Natural killer cell treated with Interleukin-12 subunit alpha and Interleukin-12 subunit beta and Interleukin-15 and Interleukin-18, amount 100 ng/mL, for 72 hours (primary cell): ENCODE measurements at places on chromosomes 11 and 22. TPM values are rescaled to one million over a fixed set of nuclear protein-coding genes. Genes with fewer than 3 reads are reported as not detected.

NOX4 gene
- total RNA-seq = not detected

GRAMD1B gene
- 104 TPM for total RNA-seq

OR8J1 gene
- total RNA-seq = not detected

DNA sequence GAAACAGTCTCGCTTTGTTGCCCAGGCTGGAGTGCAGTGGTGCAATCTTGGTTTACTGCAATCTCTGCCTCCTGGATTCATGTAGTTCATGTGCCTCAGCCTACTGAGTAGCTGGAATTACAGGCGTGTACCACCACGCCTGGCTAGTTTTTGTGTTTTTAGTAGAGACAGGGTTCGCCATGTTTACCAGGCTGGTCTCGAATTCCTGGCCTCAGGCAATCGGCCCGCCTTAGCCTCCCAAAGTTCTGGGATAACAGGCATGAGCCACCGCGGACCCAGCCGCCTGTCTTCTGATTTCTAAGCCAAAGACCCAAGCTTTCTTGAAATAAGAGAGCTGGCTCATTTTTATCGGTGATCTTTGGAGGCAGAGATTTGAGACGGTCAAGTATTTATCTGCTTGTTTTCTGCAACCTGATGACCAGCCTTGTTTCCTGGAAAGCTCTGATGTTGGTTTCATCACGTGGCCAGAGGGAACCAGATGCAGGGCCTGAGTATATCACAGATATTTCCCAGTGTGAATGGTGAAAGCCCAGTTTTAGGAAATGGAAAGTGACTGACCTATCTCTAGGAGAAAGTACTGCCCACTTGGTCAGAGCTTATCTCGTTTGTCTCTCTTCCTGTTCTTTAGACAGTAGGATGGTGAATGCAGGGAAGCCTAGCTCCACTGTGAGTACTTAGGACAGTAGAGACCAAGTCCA, 5.7 kb upstream of the SIDT2 start:
- DNase-seq = no peak
- no peaks in the 10 kb centered on the region for H3K27me3 ChIP-seq

GRCh38 chr11:111299101-111300026, 1.0 kb downstream of the POU2AF3 start:
- H3K27ac ChIP-seq = no peak overlapping the region
- no peaks in the 10 kb centered on the region for H3K4me1 ChIP-seq
- no peak for DNase-seq
- no peak overlapping the region for H3K4me3 ChIP-seq
- H3K27me3 ChIP-seq = peaks cover 28% of the 10 kb centered on the region

DNA sequence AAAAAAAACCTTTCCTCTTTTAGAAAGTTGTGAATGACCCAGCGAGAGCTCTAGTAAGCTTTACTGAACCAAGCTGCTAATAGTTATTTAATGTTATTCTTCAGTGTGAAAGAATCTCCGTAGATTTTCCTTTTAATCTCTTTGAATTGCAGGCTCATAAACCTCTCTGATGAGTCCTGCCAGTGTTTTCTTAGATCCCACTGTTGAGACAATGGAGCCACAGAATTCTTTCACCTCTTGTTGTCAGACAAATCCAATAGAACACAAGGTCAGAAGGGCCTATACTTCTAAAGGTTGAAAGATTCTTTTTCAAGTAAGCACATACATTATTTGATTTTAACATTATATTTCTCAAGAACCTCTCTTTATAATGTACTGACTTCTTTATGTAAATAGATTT, 52.2 kb downstream of the DNAJC24 start:
- no peak overlapping the region for H3K4me3 ChIP-seq
- H3K4me1 ChIP-seq = no peaks in the 10 kb centered on the region
- H3K27me3 ChIP-seq = no peaks in the 10 kb centered on the region

DNA sequence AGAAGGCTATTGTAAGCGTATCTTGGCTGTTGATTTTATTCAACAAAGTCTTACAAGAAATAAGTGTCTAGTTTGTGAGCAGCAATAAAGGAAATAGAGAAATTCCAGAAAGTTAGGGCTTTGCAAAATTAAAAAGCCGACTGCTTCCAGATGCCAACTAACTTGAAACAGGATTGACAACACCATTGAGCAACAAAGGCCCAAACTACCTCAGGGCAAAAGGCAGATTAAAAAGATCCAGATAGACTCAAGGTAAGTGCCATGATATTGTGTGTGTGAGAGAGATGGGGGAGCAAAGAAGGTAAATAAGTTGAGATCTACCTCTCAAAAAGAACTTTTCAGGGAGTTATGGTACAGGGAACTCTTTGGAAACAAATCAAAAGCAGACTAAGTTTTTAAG, 49.1 kb downstream of the PARVG start:
- H3K27me3 ChIP-seq = peaks cover 20% of the 10 kb centered on the region
- H3K4me1 ChIP-seq = no peaks in the 10 kb centered on the region
- no peak overlapping the region for H3K4me3 ChIP-seq
- no peak overlapping the region for H3K27ac ChIP-seq
- no peaks in the 10 kb centered on the region for H3K36me3 ChIP-seq

DNA sequence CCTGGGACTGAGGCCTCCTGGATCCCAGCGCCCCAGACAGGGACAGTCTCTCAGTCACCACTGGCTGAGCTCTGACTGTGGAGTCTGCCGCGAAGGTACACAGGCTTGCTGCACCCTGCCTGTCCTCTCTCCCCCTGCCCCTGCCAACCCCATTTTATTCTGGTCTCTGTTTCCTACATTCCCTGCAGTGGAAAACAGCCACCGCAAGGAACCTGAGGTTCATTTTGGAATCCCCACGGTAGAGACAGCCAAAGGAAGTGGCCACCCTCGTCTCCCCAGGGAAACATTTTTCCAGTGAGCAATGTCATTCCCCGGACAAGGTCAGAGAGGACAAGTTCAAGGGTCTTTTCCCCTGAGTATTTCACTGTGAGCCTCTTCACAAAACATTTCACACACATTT, 56.6 kb downstream of the FBXO7 start:
- no peaks in the 10 kb centered on the region for H3K27me3 ChIP-seq
- DNase-seq = no peak
- H3K4me3 ChIP-seq = no peak overlapping the region
- no peaks in the 10 kb centered on the region for H3K4me1 ChIP-seq
- H3K27ac ChIP-seq = no peak overlapping the region

DNA sequence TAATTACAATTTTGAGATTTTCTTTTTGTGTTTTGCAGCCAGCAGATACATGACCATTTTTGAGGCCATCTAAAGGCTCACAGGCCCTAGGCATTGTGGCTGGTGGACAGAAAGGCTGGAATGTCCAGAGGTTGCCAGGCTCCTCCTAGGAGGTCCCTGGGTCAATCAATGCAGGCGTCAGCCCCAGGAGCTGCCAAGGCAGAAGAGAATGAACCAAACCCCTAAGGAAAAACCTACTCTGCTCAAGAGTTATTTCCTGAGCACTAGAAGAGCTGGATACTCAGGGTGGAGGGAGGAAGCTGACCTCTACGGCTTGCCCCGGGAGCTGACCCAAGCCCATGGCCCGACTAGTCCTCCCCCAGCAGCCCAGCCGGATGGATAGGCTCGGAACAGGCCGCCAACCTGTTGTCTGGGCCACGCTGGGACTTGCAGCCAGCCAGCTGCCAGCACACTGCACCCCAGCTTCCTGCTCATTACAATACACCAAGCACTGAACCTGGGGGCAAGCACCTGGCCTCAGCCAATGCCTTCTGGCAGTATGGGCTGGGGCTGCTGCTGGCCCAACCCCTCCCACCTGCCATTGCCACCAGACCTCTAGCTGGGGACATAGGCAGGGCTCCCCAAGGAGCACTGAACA, 5.7 kb upstream of the SCGB1A1 start:
- no peak overlapping the region for H3K4me3 ChIP-seq
- DNase-seq = peak; percentile 44
- H3K27ac ChIP-seq = no peak overlapping the region
- H3K27me3 ChIP-seq = no peaks in the 10 kb centered on the region

- peaks cover 7% of the 10 kb centered on the region for H3K27me3 ChIP-seq
- no peak overlapping the region for H3K4me3 ChIP-seq
- no peaks in the 10 kb centered on the region for H3K36me3 ChIP-seq
- no peaks in the 10 kb centered on the region for H3K4me1 ChIP-seq
- no peak overlapping the region for H3K27ac ChIP-seq
- no peak for DNase-seq
Measured at GRCh38 chr11:36139767-36140166, 149.5 kb downstream of the COMMD9 start.

DNA sequence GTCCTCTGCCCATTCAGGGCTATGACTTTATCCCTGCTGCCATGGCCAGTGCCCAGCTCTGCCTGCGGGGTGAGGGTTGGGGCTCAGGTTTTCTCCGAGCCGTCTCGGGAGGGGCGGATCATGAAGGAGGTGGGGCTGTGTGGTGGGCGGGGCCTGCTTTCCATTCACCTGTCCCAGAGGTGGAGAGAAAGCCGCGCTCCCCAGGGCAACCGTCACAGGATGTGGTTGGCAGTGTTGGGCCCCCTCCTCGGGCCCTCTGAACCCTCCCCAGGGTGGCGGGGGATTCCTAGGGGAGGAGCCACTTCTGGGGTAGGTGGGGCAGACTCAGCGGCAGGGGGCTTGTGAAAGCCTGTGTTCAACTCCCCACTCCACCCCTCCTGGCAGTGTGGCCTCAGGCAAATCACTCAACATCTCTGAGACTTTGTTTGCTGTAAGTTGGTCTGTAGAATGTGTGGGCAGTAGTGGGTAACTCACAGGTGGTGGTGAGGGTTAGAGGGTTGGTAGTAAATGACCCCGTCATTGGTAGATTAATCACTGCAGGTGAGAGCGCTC, 50.3 kb downstream of the CD6 start:
- H3K4me3 ChIP-seq = no peak overlapping the region
- DNase-seq = no peak
- no peaks in the 10 kb centered on the region for H3K36me3 ChIP-seq
- H3K27ac ChIP-seq = peak overlapping the region; percentile 65

- H3K4me3 ChIP-seq = peak overlapping the region; percentile 86
- H3K27me3 ChIP-seq = no peaks in the 10 kb centered on the region
- H3K36me3 ChIP-seq = no peaks in the 10 kb centered on the region
- peak overlapping the region; percentile 87 for H3K27ac ChIP-seq
- peak; percentile 61 for DNase-seq
Measured at GRCh38 chr11:62770778-62771143, 435 bp upstream of the TAF6L start.

DNA sequence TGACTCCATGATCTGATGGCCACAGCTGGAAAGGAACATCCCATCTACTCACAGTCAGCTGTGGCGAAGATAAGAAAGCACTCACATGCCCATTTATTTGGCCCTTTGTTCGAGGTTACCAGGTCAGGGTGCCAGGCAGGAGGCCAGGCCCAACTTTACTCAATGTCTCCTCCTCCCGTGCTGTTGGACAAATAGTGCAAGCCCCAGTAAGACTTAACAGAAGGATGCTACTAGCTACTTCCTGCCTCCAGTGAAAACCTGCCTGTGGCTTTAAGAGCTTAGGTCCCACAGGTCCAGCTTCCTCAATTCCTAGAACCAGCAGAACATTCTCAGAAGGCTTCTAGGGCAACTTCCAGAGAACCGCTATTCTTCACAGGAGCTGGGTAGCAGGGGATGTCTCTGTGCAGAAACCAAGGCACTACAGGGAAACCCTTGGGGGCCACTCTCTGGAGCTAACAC, 12.9 kb upstream of the CRY2 start:
- no peaks in the 10 kb centered on the region for H3K36me3 ChIP-seq
- peaks cover 8% of the 10 kb centered on the region for H3K27me3 ChIP-seq
- H3K4me1 ChIP-seq = peaks cover 10% of the 10 kb centered on the region
- peak overlapping the region; percentile 69 for H3K27ac ChIP-seq
- no peak for DNase-seq
- peak overlapping the region; percentile 48 for H3K4me3 ChIP-seq

- H3K27me3 ChIP-seq = peaks cover 7% of the 10 kb centered on the region
- DNase-seq = no peak
- no peak overlapping the region for H3K27ac ChIP-seq
- no peaks in the 10 kb centered on the region for H3K4me1 ChIP-seq
- no peaks in the 10 kb centered on the region for H3K36me3 ChIP-seq
- no peak overlapping the region for H3K4me3 ChIP-seq
Measured at GRCh38 chr22:33038131-33038772, 19.9 kb downstream of the SYN3 start.

- peaks cover 21% of the 10 kb centered on the region for H3K36me3 ChIP-seq
- H3K4me1 ChIP-seq = peaks cover 50% of the 10 kb centered on the region
- peak overlapping the region; percentile 98 for H3K27ac ChIP-seq
- no peak for DNase-seq
- peak overlapping the region; percentile 70 for H3K4me3 ChIP-seq
Measured at GRCh38 chr11:126350836-126351235, 4.7 kb upstream of the ST3GAL4 start.

DNA sequence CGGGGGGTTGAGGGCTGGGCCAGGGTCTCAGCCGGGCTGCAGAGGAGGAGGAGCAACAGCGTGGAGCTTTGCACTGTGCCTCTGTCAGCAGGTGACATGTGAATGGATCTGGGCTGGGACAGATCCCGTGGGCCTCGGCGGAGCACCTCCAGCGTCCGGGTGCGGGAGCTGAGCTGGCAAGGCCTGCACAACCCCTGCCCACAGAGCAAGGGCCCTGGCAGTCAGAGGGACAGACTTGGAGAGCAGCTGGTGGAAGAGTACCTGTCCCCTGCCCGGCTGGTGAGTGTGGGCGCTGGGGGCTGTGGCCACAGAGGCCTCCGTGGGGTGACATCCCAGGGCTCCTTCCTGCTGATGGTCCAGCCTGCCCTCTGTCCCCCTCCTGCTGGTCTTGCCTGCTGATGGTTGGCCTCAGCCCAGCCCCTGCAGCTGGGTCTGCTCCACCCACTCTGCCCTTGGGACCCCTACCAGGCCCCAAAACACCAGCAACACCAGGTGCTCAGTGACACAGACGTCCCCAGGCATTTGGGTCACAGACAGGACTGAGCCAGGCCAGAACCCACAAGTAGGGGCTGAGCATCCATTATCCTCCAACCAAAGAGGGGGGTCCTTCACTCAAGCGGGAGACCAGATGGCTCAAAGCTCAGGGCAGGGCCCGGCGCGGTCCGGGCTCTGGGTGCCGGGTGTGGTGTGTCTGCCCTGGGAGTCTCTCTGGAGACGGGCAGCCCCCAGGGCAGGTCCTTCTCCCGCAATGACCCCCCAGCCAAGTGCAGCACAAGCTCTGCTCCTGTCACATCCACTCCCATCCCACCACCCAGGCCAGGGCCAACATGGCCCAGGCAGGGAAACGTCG, 3.5 kb downstream of the LRRC56 start:
- peaks cover 5% of the 10 kb centered on the region for H3K4me1 ChIP-seq
- no peak overlapping the region for H3K27ac ChIP-seq
- DNase-seq = no peak
- H3K36me3 ChIP-seq = no peaks in the 10 kb centered on the region
- no peak overlapping the region for H3K4me3 ChIP-seq

DNA sequence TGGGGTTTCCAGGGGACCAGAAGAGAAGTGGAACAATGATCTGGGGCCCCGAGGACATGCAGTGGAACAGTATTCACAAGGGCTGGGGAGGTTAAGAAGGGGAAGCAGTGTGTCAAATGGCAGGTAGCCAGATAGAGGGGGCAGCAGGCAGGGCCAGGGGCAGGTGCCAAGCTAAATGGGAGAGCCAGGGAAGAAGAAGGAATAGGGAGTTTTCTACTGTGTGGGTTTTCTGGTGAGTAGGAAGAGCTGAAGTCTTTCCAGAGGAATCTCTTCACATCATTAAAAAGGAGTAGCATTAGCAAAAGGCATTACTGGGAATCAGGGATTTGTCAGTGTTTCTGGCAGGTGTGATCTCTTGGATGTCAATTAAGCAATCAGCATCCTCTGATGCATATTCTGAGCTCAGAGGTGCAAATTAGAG, 55.8 kb downstream of the IRAG1 start:
- no peaks in the 10 kb centered on the region for H3K36me3 ChIP-seq
- no peaks in the 10 kb centered on the region for H3K27me3 ChIP-seq
- H3K4me3 ChIP-seq = no peak overlapping the region
